ENCODE measurements at places on chromosomes 4 and X. TPM values are rescaled to one million over a fixed set of nuclear protein-coding genes. Genes with fewer than 3 reads are reported as not detected.

The PRKG2 gene
- 2.8 TPM for polyA plus RNA-seq

The NLRP2B gene
- 0.12 TPM for polyA plus RNA-seq

The TMEM187 gene
- 5.2 TPM for polyA plus RNA-seq

The PABPC1L2B gene
- polyA plus RNA-seq, result not detected

The ZXDA gene
- polyA plus RNA-seq, result 5.5 TPM

The MGARP gene
- polyA plus RNA-seq, result 0.38 TPM

The DNAAF6 gene
- polyA plus RNA-seq, result 0.08 TPM

The DCAF4L1 gene
- polyA plus RNA-seq, result 0.42 TPM

The PCDH18 gene
- 167 TPM for polyA plus RNA-seq

The PLRG1 gene
- 130 TPM for polyA plus RNA-seq
